ENCODE measurements at places on chromosomes 1 and 21. TPM values are rescaled to one million over a fixed set of nuclear protein-coding genes. Genes with fewer than 3 reads are reported as not detected.

GRCh38 chr1:226677027-226678020 lies 61.8 kb downstream of the ITPKB start:
- DNase-seq = no peak

DNA sequence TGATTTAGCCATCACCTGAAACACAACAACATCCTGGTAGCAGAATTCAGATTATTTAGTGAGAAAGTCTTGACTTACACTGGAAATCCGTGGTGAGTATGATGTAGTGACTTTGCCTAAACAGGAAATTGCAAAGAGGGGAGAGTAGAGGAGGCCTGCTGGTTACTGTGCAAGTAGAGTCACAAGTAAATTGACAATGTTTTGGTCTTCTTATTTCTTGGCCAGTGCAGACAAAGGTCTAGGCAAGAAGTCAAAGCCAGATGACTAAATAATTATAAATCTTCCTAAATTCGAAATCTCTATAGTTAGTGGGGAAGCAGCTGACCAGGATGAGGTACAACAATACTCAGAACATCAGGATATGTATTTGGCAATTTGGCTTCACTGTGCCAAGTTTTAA lies 159.5 kb upstream of the KCTD3 start:
- no peak for DNase-seq

DNA sequence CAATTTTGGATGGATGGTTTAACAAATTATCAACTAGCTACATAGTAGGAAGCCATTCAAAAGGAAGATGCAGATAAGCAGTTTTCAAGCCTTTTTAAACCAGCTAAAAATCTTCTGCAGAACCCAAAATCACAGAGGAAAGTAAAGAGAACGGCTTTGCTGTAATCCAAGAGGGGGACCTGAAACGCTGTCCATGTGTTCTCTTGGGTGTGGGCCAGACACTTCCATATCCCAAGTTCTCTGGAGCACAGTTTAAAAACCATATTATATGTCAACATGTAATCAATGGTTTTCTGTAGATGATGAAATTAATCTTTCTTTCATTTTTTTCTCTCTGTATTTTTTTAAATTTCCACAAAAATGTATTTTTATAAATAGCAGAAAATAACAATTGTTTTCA lies 90.5 kb downstream of the SELENOF start:
- no peak for DNase-seq

GRCh38 chr21:39033878-39034589 lies 149.2 kb downstream of the PSMG1 start:
- DNase-seq = no peak

DNA sequence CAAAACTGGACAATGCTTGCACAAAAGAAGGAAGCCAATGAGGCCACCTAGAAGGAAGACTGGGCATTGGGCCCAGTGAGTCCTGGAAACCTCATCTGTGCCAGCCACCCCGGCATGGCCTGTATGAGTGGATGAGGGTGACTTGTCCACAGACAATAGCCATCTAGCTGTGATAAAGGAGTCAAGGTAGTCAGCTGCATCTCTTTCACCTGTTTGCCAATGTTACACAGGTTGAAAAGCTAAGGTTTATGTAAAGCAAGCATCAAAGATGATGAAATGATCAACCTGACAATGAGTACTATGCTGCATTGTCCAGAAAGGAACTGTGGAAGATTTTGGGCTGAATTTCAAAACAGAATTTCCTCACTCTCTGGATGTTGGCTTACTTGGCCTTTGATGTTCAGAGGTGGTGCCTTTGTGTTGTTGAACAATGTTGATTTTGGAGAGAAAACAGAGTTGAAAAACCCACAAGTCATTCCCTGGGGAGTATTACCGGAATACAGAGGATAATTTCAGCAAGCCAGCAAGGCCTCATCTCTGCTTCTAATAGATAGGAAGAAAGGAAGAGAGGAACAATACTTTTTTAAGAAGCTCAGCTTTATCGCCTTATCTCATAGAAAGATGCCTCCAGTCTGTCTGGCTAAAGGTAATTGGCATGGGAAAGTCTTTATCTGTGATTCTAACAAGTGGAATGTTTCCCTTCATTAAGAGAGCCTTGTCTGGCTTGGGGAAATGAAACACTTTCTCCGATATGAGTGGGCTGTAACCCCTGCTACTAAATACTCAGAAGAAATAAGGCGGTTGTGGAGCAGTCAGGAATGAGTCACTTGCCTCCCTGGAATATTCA lies 11.4 kb upstream of the SELE start:
- DNase-seq = no peak

DNA sequence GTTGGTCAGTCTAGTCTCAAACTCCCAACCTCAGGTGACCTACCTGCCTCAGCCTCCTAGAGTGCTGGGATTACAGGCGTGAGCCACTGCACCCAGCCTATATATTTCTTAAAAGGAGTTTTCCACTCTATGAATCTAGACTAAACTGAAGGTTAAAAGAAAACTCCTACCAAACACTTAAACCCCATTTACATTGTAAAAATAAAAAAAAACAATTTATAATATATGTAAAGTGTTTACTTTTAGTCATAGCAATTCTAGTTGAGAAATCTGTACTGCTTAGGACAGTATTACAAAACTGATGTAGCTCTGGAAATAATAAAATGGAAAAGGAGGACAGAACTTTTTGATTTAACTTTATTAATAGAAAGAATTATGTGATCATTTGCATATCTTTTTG lies 9.5 kb downstream of the ASB17 start:
- DNase-seq = no peak

DNA sequence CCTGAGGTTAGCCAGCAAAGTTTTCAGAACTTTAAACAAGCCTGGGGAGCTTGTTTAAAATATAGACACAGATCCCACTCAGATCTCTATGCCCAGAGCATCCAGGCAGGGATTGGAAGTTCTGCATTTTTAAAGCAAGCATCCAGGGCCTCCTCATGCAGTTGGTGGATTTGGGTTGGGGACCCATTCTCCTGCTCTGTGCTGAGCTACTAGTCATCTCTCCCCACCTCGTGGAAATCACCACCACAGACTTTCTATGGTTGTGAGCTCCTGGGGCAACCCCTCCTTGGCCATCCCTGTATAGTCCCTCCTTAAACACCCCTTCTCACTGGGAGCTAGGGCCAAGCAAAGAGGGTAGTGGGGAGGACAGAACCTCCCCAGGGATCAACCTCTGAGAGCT lies 73.5 kb upstream of the CASZ1 start:
- no peak for DNase-seq

- no peak for DNase-seq
Observed at GRCh38 chr1:227094249-227094966, 154.3 kb downstream of the COQ8A start.

GRCh38 chr1:29196863-29197589 lies 15.3 kb upstream of the SRSF4 start:
- no peak for DNase-seq

DNA sequence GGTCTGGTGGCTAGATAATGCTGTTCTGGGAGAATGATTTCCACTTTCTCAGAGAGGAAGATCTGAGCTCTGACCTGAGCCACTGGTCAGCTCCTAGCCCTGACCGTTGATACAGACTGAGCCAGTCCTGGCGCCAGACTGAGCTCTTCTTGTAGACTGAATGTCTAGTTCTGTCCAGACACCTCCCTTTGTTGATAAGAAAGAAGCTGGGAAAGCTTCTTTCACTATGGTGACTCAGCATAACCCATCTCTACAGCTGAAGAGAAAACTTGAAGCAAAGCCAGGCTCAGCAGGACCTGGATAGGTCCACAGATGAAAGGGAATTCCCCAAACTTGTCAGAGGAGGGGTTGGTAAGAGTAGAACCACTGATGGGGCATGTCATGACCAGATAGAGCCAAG lies 9.9 kb upstream of the TRABD2B start:
- DNase-seq = no peak

Gene MPL
- 0.41 TPM for polyA plus RNA-seq

Gene EFNA1
- 24.7 TPM for polyA plus RNA-seq
